ENCODE measurements at places on chromosomes 7 and 10.

- no peak for DNase-seq
Measured at GRCh38 chr10:76161301-76161582, 729.8 kb downstream of the LRMDA start.

DNA sequence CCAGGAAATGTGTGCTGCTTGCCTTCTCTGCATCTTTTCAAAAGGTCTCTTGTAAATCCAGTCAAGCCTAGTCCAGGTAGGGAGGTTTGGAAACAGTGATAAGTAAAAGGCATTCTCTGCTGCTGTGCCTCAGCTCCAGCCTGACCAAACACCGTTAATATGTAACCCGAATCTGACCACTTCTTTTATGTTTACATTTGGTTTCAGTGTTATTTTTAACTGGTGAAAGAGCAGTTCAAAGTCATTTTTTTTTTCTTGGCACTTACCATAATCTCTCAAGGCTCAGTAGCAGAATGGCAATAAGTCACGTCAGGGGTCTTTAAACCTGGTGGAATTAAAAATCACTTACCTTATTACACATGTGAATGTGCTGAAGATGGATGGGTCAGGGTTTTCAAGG is 216.8 kb downstream of the PTEN start:
- DNase-seq, result no peak

DNA sequence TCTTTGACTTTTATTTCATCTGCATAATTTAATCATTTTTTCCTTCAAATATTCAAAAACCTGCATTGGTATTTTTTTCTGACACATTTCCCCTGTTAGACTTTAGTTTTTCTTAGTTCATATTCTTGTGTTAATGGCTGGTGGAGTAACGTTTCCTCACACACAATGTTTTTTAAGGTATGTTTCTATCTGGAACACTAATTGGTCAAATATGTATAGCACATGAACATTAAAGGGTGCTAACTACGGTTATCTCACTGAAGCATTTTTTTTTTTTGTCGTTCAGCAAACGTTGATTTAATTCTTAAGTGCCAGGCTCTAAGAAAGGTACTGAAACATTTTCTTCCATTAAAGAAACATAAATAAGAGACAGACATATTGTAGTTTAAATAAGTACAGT is 87.7 kb downstream of the PTPRZ1 start:
- no peak for DNase-seq

GRCh38 chr7:133911724-133912123 is 215.4 kb upstream of the LRGUK start:
- no peak for DNase-seq

DNA sequence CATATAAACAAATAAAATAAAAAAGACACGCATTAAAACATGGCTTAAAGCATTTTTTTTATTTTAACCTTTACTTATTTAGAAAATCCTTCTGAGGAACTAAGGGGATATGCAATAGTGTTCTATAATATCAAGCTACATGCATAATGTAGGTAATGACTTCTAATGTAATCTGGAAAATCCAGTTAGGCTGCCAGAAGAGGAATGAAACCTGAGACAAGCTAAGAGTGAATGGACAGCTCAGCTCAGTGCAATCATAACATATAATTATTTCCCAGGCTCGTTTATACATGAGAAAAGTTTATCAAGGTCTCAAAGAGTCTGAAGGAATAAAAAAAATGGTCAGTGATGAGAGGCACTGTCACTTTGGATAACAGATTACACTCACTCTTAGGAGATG is 649.0 kb upstream of the PCDH15 start:
- DNase-seq, result no peak

GRCh38 chr10:113115556-113115955 is 165.5 kb downstream of the TCF7L2 start:
- DNase-seq, result no peak

DNA sequence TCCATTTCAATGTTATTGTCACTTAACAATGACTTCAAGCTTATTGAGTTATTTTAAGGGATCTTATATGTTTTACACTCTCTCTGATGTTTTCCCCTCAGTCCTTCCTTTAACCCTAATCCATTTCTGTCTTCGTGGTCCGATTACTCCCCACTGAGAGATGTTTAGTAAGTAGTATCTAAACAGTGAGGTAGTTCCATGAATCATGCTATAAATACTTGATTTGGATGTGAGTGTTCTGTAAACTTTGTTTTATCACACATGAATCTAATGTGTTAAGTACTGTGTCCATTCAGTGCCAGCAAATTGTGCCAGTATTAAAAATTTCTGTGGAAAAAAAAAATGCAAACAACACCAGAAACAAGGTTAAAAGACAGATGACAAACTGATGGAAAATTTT is 18.6 kb downstream of the RPP30 start:
- DNase-seq, result no peak

DNA sequence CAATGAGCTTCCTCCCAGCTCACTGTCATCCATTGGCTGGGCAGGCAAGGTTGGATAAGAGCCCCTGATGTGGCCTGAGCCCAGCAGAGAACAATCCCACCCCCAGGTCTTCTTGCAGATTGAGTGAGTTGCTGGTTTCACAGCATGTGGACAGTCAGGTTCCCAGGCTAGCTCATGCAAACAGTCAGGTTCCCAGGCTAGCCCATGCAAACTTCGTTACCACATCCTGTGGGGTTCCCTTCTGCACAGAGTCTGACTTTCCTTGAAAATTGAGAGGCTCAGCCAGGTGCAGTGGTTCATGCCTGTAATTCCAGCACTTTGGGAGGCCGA is 67.1 kb downstream of the TMEM130 start:
- no peak for DNase-seq

GRCh38 chr10:70052462-70053217 is at the start of gene MACROH2A2:
TSS of gene MACROH2A2 (plus strand) at chr10:70052846. CDS start at chr10:70075659, 22,813 bp downstream.
- no peak for DNase-seq

- no peak for DNase-seq
Measured at GRCh38 chr7:87561702-87562101, 39.0 kb downstream of the ABCB1 start.

GRCh38 chr10:16828114-16828568 is 10.9 kb upstream of the RSU1 start:
- DNase-seq, result peak; percentile 73

DNA sequence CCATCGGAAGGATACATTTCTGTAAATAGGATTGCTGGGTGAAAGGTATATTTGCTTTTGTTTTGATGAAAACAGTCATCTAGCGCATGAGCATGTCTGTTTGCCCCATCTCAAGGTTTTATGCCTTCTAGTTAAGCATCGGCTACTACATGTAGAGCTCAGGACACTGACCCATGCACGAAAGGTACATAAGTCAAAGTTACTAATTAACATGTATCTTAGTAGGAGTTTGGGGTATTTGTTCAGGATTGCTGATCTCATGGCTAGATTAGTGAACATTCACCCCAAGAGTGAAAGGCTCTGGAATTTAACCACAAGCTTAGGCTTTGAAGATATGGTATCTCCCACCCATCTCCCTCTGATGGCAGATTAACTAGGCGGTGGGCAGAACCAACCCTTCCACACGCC is 91.5 kb downstream of the RBM20 start:
- no peak for DNase-seq

DNA sequence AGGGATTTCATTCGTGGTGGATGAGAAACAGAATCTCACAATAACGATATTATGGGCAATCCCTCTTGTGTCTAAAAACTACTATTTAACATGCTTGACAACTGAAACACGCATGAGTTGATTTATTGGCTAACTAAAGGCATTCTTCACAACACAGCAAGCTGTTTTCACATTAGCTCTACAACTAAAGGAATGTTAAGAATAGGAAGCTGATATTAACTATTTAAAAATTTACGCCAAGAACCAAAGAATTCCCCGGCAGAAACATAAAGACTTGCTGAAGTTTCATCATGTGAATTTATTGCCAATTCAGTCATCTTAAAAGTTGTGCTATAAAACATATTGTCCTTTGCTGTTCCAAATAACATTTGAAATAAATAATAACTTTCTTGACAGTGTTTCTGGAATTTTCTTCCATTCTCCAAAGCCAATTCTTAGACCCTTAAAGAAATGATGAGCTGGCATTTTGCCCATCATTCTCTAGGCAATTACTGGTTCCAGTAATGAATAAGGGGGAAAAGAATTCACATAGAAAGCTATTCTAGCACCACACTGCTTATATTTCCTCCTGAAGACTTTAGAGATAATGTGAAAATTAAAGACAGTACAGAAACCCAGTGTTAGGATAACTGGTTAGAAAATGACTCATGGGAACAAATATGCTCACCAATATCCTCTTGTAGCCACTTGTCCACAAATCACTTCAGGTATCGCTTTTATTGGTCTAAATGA is 233.1 kb downstream of the PARD3 start:
- no peak for DNase-seq

- DNase-seq, result no peak
Measured at GRCh38 chr7:94223375-94224084, 171.2 kb upstream of the COL1A2 start.

GRCh38 chr7:73864981-73865711 is 4.2 kb downstream of the TMEM270 start:
- DNase-seq, result no peak

DNA sequence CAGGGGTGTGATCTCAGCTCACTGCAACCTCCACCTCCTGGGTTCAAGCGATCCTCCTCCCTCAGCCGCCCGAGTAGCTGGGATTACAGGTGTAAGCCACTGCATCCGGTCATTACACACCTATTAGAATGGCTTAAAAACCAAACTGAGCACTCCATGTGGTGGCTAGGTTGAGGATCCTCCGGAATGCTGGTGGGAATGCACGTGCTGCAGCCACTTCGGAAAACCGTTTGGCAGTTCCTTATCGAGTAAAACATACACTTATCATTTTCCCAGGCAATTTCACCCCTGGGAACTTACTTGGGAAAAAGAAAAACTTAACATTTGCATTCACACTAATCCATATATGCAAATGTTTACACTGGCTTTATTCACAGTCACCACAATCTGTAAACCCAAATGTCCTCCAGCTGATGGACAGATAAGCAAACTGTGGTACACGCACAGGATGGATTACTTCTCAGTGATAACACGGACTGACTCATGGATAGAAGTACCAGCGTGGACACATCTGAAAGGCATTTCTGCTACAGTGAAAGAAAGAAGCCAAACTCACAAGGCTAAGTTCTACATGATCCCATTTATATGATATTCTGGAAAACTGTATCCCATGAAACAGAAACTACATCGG is 20.4 kb downstream of the RFC2 start:
- no peak for DNase-seq

GRCh38 chr7:353746-354325 is 63.9 kb downstream of the FOXL3 start:
- DNase-seq, result no peak

- no peak for DNase-seq
Measured at GRCh38 chr7:132614428-132615318, 38.4 kb upstream of the PLXNA4 start.

GRCh38 chr7:646487-646886 is 80.0 kb upstream of the DNAAF5 start:
- DNase-seq, result no peak

Data from stimulated activated CD4-positive, alpha-beta T cell treated with anti-CD3 and anti-CD28 coated beads, Interleukin-4, amount 100 ng/mL, for 24 hours (primary cell).